ENCODE measurements at places on chromosomes 2 and 18.

DNA sequence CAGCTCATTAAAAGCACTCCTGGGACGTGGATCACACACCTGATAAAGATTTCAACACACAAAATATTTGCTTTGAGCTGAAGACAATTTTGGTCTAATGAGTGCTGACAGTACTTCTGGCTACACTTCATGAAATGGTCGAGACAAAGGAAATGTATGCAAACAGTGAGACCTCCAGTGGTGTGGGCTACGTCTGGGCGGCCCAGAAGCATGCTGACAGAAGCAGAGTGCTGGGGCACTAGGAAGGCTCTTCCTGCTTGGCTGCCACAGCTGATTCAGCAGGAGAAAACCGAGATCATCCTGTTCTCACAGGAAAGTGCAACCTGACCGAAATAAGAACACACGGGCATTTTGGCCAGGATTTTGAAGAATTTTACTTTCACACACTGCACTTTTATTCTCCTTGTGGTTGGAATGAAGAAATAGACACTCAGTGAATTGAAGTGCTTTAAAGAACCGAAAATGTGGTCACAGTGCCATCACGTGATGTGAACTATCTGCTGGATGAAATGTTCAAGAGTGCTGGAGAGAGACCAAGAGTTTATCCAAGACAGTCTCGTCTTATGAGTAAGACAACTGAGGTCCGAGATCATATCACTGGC, 149.5 kb downstream of the CCBE1 start:
- no peak for DNase-seq

DNA sequence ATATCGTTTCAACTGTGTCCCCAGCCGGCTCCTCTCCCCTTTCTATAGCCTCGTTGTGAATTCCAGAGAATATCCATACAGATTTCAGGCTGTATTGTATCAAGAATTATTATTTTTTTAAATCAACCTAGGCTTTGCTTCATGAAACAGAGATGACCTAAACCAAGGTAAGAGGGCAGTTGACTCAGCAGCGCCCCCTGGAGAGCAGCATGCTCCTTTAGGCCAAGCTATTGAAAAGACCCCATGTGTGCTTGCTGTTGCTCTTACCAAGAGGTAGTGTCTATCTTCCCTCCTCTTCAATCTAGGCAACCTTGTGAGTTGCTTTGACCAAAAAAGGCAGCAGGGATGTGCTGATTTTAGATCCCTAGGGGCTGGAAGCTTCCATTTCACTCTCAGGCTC, 426.7 kb upstream of the SMIM21 start:
- no peak for DNase-seq

DNA sequence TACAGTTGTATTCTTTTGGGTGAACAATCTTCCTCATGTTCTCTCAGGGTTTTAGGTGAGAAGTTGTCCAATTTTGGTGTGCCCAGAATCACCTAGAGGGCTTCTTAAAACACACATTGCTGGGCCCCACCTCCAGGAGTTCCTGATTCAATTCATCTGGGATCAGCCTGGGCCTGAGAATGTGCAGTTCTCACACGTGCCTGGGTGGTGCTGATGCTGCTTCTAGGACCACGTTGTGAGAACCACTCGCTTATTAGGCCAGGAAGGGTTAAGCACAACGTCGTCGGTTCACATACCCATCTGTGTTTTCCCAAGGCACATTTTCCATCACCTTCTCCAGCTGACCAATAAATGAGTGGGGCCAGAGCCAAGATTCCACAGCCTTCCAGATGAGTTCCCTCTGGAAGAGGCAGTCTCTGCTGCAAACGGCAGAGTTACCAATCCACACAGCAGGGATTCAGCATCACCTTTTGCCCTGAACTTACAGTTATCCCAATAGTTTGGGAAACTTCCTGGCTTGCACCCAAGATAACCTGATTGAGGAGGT, 277.7 kb upstream of the HNRNPA3 start:
- no peak for DNase-seq

GRCh38 chr18:74950479-74950878, 258.5 kb downstream of the PTGR3 start:
- no peak for DNase-seq

- DNase-seq, result no peak
These were observed 5.3 kb upstream of the ANO7 start for GRCh38 chr2:241183221-241183620.

DNA sequence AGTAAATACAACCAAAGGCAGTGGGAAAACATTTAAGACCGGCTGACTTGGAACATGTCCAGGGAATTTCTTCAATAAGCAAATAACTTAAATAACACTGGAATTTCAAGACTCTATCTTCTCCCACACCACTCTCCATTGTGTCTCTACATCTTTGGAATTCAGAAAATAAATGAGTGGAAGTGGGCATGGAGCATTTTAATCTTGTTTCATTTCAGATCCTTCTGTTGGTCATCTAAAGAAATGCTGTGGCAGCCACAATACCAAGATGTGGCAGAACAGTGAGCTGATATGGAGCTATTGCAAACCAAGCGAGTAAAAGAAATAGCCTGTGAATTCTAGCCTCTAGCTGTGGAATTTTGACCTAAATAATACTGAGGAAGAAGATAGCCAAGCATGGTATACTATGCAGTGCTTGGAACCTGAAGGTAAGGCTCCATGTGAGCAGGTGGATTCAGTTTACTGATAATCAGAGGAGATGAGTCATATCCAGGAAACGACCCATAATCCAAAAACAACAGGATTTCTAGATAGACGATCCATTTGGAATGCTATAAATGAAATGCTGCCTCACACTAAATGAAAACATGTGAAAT, 157.1 kb upstream of the SCN7A start:
- DNase-seq, result no peak

GRCh38 chr2:200354833-200355751, 48.6 kb downstream of the SPATS2L start:
- DNase-seq, result no peak

- no peak for DNase-seq
These were observed 916 bp downstream of the TNFRSF11A start for GRCh38 chr18:62325806-62326645.

DNA sequence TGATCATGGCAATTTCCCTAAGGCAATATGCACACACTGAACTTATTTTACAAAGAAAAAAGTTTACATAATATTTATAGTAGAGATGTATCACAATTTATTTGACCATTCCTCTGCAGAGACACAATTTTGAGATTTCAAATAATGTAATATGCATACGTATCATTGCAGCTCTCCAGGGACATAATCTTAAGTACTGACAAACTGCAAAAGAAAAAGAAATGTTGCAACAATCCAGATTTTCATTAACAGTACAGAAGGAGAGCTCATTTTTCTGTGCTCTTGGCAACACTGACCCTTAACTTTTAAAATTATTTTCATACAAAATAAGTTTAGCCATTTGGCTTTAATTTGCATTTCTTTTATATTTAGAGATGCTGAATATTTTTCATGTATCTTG, 710.2 kb upstream of the SLC39A10 start:
- DNase-seq, result no peak

DNA sequence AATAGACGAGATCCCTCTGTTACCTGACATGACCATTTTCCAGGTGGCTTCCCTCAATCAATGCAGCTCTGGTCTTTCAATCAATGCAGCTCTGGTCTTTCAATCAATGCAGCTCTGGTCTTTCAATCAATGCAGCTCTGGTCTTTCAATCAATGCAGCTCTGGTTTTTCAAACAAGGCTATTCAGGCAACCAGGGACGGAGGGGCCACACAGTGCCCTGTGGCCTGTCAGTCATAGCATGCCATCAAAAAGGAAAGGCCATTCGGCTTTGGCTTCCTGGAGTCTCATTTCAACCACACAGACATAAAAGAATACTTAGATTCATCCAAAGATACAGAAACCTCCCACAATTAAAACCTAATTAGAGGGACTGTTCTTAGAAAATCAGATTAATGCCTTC, 13.3 kb downstream of the MPP4 start:
- no peak for DNase-seq

DNA sequence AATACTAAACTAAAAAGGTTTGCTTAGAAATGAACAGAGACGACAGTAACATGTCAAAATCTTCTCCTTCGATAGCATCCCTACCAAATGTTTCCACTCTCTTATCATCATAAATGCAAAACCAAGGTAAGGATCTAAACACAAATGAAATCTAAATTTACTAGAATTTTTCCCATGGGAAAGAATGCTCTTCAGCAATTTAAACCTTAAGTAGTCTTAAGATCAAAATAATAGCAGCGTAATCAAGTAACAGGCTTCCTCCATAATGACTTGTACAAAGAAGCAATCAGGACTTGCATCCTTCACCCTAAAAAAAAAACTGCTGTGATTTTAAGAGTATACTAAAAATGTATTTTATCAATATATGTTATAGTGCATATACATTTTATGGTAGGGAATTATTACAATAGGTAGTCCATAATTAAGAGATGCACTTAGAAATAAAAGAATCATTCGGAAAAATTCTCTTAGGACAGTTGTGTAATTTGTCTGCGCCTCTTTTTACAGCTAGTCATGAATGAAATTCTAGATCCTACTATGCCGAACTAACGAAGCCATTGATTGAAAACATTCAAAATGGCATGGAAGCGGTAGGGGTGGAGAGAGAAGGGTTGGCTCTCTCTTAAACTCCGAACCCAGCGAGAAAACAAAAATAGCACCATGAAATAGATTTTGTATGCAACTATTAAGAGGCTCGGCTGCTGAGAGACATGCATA, 1.3 kb downstream of the PGAP1 start:
- no peak for DNase-seq

GRCh38 chr2:210128961-210129360, 42.2 kb downstream of the KANSL1L start:
- no peak for DNase-seq

GRCh38 chr2:190628591-190629319, 20.1 kb upstream of the NAB1 start:
- DNase-seq, result no peak

GRCh38 chr2:43634604-43635306, 2.3 kb upstream of the PLEKHH2 start:
- DNase-seq, result no peak

- DNase-seq, result no peak
These were observed 125.3 kb downstream of the TMEM131 start for GRCh38 chr2:97870396-97870843.

GRCh38 chr2:10038716-10039115, 4.6 kb upstream of the KLF11 start:
- DNase-seq, result no peak

GRCh38 chr2:11123856-11124759, 31.2 kb upstream of the SLC66A3 start:
- DNase-seq, result peak; percentile 46

Data from activated naive CD4-positive, alpha-beta T cell (primary cell).